NCI-H1092 treated with DMSO at 0.1 percent for 48 hours (cell line): ENCODE measurements at places on chromosomes 6 and 20.

GRCh38 chr6:25511376-25511775 is 140.6 kb upstream of the SCGN start:
- DNase-seq = no peak

DNA sequence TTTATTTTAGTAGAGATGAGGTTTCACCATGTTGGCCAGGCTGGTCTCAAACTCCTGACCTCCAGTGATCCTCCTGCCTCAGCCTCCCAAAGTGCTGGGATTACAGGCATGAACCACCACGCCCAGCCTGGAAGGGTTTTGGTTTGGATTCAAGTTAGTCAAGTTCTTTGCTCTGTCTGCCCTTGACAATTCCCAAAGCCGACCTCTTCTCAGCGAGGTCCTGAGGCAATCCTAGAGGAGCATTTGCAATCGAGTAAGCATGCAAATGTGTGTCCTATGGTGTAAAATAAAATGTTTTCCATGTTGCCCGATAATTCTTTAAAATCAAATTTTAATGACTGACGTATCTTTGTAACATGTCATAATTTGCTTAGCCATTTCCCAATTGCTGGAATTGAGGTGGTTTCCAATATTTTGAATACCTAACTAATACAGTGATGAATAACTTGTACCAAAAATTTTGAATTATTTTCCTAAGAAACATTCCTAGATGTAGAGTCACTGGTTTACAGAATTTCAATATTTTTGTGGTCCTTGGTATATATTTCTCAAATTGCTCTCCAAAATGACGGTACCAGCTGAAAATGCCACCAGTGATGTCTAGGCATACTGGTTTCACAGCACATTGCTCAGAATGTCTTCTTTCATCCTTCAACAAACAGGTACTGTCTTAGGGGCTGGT is 38.7 kb downstream of the GTF2H5 start:
- no peak for DNase-seq

GRCh38 chr20:48744515-48744914 is 83.3 kb downstream of the PREX1 start:
- DNase-seq = no peak

DNA sequence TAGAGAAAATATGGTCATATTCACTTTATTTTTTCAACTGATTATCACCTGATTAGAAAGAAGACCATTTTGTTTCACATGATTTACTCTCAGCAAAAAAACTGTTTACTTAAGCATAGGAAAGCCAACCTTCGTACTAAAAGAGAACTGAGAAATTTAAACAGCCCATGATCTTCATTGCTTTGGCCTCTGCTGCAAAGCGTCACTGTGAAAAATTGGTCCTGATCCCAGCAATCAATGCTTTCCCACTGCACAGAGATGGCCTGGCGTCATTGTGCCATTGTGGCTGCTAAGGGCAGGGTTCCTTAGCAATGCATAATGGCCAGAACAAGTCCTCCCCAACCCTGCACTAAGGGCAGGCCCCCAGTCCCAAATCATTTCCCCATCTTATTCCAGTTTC is 19.9 kb upstream of the THEMIS start:
- DNase-seq = no peak

DNA sequence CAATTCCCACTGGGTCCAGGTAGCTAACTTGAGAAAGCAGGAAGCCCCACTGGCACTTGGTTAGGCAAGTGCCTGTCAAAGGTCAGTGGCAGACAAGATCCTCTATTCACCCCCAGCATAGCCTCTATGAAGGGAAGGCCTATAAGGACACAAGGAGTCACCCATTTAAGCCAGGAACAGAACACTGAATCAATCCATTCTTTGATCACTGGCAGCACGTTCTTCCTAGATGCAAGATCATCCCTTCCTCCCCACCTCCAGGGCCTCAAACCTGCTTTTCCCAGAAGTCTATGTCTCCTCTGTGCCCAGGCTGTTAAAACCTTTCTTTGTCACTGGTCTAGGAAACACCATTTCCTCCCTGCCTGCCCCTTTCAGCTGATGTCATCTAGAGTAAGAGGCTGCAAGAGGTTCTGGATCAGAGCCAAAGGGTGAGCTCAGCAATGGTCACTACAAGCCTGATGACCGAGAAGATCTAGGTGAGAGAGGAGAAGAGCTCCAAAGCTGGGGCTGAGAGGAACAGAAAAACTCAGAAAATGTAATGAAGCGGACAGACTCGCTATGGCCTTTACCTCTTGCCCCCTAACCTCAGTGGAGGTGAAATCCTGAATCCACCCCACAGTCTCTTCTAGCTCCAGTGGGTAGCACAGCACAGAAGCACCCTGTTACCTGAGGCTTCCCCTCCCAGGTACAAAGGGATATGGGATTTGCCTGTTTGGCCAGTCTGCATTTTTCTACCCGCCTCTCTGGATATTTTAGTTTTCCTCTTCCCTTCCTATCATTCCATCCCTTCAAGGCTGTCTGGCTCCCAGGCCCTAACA is 1.8 kb downstream of the GTPBP2 start:
- DNase-seq = peak; percentile 50
